Panc1 (cell line): ENCODE measurements at places on chromosomes 16 and 17.

DNA sequence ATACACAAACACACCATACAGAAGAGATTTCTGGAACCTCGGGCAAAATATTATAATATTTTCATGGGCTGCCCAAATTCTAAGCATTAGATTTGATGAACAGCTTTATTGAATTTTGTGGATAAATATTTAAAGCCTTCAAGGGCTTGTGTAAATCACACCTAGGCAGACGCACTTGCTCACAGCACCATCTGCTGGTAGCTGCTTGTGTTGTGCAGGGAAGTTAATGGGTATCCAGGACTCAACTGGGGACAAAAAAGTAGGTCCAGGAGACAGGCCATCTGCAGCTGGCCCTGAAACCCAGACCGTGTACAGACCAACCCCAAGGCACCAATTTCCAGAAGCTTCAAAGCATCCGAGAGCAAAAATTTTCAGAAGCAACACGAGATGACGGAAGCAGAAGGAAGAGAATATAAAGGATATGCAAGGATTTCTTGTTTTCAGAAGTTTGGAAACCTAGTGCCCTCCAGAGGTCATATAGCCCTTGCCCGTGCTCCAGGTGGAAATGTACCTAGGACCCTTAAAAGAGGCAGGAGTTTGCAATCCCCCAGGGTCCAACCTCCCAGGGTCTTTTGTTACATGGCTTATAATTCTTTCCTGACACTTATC lies 140.0 kb downstream of the CHD9NB start:
- DNase-seq, result peak; percentile 55

GRCh38 chr16:69851491-69852240 lies 89.5 kb downstream of the WWP2 start:
- DNase-seq, result no peak

- no peak for DNase-seq
These were observed 45.9 kb downstream of the MAPT start for GRCh38 chr17:45940293-45940692.

DNA sequence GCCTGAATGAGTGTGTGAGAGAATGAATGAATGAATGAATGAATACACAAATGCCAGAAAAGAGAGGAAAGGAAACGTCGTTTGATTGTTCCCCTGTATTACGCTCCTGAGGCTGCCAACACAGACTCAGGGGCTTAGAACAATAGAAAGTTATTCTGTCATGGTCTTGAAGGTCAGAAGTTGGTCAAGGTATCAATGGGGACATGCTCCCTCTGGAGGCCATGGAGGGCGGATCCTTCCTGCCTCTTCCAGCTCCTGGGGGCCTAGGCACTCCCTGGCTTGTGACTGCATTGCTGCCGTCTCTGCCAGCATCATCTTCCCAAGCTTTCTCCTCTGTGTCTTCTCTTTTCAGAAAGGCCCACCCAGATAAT lies 1.5 kb upstream of the SLC38A8 start:
- no peak for DNase-seq

DNA sequence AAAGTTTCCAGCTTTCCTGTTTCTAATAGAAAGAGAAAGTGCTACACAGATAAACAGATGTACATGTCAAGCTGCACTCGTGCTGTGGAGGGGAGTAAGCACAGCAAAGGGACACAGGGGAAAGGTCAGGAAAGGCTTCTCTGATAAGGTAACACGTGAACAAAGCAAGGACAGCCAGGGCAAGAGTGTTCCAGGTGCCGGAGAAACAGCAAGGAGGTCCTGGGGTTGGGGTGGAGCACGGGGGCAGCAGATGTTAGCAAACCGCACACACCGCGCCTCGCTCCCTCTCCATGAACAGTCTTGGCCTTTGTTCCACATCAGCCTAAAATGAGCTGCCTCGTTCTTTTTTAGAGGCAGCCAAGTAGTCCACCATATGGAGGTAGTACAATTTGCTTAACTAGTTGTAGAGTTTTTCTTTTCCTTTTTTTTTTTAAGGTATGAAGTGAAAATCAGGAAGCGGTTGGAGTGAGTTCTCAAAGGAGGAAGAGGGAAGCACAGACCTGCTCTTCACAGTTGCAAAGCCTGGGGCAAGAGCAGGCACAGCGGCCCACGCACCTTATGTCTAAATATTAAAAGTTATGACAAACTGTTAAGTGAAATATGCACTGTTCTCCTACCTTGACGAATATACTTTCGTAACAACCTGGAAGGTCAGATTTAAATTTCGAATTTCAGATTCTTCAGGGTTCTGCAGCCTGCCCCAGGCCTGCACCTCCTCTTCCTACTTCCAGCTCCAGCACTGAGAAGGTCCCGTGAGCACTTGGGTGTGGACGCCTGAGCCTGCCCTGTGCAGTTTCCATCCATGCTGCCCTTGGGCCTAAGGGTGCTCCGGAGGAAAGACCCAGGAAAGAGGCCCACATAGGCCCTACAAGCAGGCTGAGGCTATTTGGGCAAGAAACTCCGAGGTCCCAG lies 41.5 kb upstream of the RPH3AL start:
- no peak for DNase-seq

DNA sequence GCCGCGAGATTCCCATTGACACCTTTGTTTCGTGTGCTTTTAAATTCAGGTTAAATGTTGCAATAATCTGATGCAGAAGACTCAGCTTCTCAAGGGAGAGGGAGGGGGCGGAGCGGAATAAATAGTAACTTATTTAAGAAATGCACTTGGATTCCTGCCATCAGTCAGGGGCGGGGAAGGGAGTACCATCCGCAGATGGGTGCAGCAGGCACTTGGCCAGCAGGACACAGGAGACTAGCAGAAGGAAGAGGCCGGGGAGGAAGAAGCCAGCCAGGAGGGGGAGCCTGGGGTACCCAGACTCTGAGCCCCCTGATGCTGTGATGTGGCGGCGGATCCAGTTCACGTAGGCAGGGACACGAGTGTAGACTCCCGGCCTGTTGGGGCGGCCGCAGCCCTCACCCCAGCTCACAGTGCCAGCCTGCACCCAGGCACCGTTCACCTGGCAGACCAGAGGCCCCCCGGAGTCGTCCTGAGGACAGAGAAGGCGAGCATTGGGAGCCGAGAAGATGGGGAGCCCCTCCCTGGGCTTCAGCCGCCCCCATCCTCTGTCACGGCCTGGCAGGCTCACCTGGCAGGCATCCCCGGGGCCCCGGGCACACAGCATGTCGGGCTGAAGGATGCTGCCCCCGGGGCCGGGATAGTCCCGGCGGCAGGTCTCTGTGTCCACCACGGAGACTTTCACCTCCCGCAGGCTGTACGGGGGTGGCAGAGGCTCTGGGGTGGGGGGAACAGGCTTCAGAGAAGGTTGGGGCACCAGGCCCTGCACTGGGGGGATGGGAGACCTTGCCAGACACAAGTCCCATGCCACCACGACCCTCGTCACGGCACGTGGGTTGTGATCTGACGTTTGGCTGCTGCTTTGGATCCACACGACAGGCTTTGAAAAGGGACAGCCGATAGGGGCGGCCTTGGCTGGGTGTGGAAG lies 3.2 kb downstream of the TPSG1 start:
- no peak for DNase-seq

DNA sequence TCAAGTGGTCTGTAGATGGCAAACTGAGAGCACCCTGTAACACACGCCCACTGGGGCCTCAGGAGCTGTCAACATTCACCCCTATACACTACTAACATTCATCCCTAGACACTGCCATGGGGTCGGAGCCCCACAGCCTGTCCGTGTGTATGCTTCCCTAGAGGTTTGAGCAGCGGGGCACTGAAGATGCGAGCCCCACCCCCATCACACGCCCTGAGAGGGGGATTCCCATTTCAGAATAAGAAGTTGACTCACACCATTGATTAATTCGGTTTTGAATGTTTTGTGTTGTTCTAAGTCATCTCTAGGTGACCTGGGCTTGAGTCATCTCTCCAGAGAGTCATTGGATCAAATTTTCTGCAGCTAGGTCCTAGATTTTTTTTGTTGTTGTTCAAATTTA lies 37.3 kb upstream of the MMD start:
- DNase-seq, result no peak

DNA sequence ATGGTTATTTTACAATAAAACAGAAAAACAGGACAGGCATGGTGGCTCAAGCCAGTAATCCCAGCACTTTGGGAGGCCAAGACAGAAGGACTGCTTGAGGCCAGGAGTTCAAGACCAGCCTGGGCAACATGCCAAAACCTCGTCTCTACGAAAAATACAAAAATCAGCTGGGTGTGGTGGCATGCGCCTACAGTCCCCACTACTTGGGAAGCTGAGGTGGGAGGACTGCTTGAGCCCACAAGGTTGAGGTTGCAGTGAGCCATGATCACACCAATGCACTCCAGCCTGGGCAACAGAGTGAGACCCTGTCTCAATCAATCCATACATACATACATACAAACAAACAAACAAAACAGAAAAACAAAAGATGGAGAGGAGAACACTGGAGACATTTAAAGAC lies 45.6 kb downstream of the USP31 start:
- no peak for DNase-seq

GRCh38 chr16:12210258-12210880 lies 233.8 kb downstream of the SNX29 start:
- no peak for DNase-seq

- no peak for DNase-seq
These were observed 13.1 kb upstream of the RNPS1 start for GRCh38 chr16:2280981-2281542.

GRCh38 chr16:13298666-13299065 lies 397.3 kb downstream of the SHISA9 start:
- DNase-seq, result no peak

- no peak for DNase-seq
These were observed 424.1 kb downstream of the CA10 start for GRCh38 chr17:51734462-51734861.

DNA sequence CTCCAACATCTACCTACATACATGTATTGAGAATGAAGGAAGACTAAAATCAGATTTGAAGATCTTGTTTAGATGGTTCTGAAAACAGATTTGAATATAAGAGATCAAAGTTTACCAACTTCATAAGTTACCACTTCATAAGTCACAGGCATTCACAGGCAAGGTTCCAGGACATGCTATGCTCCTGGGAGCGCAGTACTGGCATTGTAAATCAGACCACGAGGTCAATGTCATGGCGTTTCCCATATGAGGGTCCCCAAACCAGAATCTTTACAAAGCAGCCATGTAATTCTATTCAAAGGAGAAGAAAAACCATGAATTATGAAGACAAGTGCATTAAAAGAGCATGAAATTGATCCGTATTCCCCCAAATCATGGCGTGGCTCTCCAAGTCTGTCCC lies 3.0 kb downstream of the CDH11 start:
- no peak for DNase-seq

DNA sequence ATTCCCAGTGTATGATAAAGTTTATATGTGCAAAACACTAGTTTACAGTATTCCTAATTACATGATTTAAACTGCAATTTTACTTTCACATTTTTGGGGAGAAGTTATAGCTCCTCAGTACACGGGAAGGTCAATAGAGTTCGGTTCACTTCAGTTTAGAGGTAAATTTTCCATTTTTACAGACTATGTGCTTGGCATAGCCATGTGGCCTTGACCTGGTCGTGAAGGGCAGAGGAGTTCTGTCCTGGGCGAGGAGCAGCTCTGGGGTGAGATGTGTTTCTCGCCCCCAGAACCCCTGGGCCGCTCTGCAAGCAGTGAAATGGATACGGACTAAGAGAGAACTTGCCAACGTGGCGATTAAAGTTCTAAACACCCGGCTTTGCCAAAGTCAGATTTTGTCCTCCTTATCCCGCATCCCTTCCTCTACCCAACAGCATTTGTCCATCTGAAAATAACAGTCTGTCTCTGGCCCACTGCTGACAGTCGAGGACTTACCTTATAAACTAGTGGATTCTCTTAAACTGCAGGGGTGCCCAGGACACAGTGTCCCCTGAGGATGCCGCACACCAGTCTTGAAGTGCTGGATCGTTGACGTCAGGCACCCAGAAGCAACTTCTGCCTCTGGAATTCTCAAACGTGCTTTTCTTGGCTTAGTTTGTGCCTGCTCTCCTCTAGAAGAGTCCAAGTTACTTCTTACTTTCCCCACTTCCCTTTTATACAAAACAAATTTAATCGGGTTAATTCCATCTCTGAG lies 1.5 kb upstream of the SIAH1 start:
- no peak for DNase-seq

- DNase-seq, result no peak
These were observed 16.7 kb downstream of the SLC26A11 start for GRCh38 chr17:80236911-80237310.

DNA sequence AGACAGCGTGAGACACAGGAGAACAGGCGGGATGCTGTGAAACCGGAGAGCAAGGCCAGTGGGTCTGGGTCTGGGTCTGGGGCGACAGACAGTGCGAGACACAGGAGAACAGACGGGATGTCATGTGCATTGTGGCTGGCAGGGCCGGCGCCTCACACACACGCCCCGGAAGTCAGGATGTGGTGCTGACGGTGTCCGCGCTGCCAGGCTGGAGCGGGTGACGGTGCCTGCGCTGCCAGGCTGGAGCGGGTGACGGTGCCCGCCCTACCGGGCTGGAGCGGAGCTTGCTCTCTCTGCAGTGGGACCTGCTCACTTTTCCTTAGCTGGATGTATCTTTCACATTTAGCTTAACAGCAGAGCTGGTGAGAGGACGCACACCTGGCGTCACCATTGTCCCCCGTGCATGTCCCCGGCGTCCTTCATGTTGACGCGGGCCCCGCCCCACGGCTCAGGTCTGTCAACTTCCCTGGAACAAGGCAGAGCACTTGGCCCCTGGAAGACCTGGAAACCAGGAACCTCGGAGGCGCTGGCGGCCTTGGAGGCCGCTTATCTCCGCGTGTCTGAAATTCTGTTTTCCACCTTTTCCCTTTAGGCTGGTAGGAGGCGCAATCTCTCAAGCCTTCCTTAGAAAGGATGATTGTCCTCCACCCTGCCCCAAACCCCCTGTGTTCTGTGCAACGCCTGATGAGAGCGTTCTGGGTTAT lies 43.0 kb upstream of the ZNF750 start:
- no peak for DNase-seq

- no peak for DNase-seq
These were observed 15.9 kb upstream of the C16orf95 start for GRCh38 chr16:87333101-87333500.

DNA sequence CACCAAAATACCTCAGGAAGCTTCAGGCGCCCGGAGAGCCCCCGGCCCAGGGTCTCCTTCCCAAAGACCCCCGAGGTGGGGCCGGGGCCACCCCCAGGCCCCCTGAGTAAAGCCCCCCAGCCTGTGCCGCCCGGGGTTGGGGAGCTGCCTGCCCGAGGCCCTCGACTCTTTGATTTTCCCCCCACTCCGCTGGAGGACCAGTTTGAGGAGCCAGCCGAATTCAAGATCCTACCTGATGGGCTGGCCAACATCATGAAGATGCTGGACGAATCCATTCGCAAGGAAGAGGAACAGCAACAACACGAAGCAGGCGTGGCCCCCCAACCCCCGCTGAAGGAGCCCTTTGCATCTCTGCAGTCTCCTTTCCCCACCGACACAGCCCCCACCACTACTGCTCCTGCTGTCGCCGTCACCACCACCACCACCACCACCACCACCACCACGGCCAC lies 6.7 kb upstream of the TMEM88 start:
- no peak for DNase-seq

- DNase-seq, result no peak
These were observed 359.3 kb downstream of the HS3ST4 start for GRCh38 chr16:26051063-26051462.

GRCh38 chr16:3530371-3530914 lies 29.6 kb downstream of the CLUAP1 start:
- DNase-seq, result no peak

GRCh38 chr17:59848778-59849177 lies 44.0 kb downstream of the TUBD1 start:
- DNase-seq, result no peak

GRCh38 chr16:86457501-86458148 lies 52.7 kb upstream of the FOXF1 start:
- no peak for DNase-seq
